ENCODE measurements at places on chromosomes 5 and 9.

DNA sequence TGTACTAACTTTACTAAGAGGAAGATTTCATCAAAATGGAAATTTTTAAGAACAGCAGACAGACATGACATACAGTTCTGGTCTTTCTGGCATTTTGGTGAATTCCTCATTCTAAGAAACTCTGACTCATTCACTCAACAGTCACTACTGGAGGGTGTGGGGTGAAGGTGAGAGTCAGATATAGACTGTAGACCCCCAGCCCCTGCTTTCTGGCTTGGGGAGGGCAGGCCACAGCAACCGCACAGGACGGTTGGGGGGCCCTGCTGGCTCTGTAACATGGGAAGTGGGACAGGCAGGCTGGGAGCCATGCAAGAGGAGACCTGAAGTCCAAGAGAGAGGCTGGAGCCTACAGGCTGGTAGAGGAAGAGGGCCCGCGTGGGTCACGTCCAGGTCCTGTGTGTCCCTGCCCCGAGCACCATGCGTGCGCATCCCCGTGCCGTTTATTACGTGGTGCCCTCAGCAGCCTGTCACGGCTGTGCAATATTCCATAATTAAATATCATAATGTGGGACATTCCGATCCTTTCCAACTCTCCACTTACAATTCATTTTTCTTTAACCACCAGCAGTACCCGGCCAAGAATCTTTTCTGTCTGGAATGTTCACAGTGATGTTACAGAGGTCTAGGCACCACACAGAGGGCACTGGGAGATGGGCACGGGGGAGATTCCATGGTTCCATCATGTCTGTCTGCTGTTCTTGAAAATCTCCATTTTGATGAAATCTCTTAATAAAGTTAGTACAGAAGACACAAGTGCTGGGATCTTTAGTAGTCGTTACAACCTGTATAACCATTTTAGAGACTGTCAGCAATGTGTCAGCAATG is 75.5 kb downstream of the SEMA4D start:
- DNase-seq = no peak

GRCh38 chr5:150458802-150459557 is 9.4 kb upstream of the RPS14 start:
- DNase-seq = peak; percentile 95

GRCh38 chr9:101437806-101438232 is 2.2 kb upstream of the ALDOB start:
- no peak for DNase-seq

- DNase-seq = no peak
Measured at GRCh38 chr5:50786073-50786472, 119.6 kb downstream of the PARP8 start.

GRCh38 chr5:139747583-139748504 is 47.8 kb upstream of the PSD2 start:
- DNase-seq = no peak

DNA sequence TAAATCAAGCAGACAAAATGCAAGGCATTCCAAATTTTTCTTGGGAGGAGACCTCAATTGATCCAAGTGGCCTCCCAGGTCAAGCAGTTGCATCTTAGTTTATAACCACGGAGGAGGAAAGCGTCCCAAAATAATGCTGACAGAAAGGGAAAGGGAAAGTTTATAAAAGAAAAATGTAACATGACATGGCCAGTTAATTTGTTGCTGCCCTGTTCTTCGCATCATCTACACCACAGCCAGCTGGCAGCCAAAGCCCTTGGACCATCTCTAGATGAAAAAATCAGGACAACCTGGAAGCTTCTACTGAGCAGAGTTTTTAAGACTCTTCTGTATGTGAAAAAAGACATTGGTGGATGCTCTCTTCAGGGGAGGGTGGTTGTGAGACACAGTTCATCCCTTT is 128.8 kb upstream of the FBXL7 start:
- no peak for DNase-seq

DNA sequence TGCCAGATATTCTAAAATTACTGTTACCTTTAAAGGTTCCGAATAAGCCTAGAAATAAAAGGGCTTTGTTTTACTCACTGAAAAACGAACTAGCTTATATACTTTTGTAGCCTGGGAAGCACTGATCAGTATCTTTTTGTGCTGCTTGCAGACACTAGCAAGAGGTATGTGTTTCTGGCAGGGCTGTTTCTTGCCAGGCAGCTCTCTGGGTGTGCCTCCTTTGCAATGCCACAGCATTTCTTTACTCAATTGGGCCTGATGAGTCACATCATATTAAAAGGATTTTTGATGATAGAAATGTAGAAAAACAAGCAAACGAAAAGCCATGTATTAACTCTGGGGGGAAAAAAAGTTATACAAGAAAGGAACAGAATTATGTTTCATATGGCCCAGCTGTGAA is 35.6 kb downstream of the CD180 start:
- DNase-seq = no peak

GRCh38 chr5:150143350-150144245 is 12.0 kb downstream of the PDGFRB start:
- no peak for DNase-seq

DNA sequence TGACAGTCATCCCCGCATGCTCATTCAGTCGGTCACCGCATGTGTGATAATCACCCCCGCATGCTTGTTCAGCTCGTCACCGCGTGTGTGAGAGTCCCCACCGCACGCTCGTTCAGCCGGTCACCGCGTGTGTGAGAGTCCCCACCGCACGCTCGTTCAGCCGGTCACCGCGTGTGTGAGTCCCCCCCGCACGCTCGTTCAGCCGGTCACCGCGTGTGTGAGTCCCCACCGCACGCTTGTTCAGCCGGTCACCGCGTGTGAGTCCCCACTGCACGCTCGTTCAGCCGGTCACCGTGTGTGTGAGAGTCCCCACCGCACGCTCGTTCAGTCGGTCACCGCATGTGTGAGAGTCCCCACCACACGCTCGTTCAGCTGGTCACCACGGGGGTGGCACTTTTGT is 3.5 kb downstream of the TRAF2 start:
- DNase-seq = no peak

GRCh38 chr9:81083854-81084512 is 605.4 kb downstream of the TLE1 start:
- DNase-seq = no peak

GRCh38 chr5:136769900-136770684 is 404.7 kb upstream of the TRPC7 start:
- DNase-seq = no peak

DNA sequence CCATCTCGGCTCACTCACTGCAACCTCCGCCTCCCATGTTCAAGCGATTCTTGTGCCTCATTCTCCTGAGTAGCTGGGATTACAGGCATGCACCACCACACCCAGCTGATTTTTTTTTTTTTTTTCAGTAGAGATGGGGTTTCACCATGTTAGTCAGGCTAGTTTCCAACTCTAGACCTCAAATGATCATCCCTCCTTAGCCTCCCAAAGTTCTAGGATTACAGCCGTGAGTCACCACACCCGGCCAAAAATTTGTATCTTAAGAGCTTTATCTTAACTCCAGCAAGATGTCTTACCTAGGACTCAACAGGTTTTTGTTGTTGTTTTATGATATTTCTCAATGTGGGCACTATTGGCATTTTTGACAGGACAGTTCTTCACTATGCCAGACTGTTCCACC is 27.9 kb downstream of the LYRM7 start:
- no peak for DNase-seq

DNA sequence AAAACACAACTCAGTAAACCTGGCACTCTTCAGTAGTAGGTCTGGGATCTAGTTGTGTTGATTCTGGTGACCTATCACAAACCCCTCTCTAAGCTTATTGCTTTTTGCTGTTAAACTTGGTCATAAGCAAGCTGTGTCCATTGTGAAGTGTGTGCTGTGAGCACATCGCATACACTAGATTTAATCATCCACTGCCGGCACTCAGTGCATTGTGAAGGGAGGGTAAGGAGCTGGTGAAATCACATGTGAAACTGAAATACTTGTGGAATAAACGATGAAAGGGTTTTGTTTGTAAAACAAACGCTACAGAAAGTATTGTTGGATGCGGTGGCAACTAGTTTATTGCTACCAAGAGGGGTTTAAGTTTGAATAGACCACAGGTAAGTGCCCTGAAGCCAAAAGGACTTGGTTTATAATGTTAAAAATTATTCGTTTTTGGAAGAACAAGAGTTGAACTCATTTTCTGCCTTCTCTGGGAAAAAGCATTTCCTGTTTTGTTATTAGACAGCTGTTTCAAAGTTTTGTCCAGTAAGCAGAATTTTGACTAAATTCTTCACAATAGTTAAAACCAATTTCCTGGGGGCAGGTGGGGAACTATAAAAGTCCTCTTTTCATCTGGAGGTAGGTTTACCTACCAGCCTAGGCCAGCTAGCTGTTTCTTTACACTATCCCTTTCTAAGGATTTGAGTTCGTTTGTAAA is 24.6 kb downstream of the TJP2 start:
- DNase-seq = no peak

- no peak for DNase-seq
Measured at GRCh38 chr5:176658817-176659511, 11.7 kb downstream of the TSPAN17 start.

GRCh38 chr5:129377504-129377903 is 82.6 kb upstream of the ADAMTS19 start:
- no peak for DNase-seq

DNA sequence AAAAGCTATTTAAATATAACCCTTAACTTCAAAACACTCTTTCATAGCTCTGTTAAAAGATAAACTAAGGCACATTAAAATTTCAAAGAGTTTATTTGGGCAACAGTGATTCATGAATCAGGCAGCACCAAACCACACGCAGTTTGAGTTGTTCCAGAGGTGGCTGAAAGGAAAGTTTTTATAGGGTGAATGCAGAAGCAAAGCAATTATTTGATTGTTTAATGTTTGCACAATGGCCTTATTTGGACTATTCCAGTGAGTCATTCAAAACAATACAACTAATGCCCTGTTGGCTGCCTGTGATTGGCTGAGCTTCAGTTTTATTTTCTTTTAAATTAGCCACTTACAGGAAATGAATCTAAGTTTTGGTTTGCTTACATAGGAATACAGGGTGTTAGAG is 125.3 kb downstream of the CEP120 start:
- DNase-seq = no peak

GRCh38 chr9:126406075-126406667 is 79.5 kb downstream of the MVB12B start:
- DNase-seq = no peak

DNA sequence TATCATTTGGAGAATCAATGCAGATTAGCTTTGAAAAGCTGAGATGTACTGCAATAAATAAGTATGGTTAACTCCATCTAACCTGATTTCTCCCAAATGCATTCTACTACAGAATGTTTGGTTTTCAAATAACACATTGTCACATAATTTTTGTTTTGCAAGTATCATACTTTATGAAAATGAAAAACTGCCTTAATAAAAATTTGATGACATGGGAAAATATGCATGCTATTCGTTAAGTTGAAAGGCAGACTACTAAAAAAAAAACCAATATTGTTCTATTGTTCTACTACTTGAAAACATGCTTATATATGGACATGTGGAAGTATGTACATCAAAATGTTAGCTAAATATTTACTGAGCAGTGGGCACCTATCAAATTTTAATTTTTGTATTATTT is 668.9 kb downstream of the HTR1A start:
- DNase-seq = no peak

- no peak for DNase-seq
Measured at GRCh38 chr9:4235871-4236804, 63.7 kb downstream of the GLIS3 start.

DNA sequence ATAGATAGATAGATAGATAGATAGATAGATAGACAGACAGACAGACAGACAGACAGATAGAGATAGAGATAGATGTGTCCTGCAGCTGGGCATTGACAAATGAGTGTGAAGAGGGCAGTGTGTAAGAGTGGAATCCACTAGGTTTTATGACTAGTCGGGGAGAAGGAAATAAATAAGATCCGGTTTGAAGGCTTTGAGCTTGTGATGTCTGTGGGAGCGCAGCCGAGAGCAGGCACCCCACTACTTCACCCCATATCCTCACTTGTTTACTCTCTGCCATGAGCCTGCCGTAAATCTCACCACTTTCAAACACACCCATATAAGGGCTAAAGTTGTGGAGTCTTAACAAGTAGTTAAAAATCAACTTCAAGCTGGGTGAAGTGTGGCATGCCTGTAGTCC is 1.4 kb upstream of the SUSD1 start:
- DNase-seq = no peak

DNA sequence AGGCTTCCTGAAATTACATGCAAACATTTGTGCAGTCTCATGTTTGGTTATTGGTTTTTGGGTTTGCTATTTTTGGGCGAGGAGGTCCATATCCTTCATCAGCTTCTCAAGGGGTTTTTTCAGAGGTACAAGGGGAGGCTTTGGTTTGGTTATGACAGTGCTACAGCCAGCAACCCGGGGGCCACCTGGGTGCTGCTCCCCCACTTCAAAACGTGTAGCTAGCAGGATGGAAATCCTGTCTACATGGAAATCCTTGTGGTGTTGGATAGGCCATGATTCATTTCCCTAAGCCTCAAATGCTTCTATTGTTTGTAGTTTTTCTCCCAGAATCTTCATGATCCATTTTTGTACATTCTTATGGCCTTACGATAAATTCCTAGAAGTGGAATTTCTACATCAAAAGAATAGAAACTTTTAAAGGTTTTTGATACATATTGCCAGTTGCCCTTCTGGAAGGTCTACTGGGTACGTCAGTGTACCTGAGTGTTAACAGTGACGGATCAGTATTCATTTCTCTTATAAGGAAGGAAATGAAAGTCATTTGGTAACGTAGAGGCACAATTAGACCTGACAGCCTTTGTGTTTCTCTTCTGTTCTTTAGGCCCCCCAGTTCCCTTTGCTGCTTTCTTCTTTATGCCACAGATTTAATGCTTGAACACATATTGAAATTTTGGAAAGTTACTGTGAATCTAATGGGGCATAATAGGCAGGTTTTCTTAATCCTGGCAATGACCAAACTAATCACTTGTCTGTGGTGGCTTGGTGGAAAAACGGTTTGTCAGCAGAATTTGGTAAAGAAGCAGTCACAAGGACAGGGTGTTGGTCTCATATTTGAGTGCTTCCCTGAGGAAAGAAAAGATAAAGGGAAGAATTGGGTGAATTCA is 69.7 kb upstream of the ABL1 start:
- no peak for DNase-seq

DNA sequence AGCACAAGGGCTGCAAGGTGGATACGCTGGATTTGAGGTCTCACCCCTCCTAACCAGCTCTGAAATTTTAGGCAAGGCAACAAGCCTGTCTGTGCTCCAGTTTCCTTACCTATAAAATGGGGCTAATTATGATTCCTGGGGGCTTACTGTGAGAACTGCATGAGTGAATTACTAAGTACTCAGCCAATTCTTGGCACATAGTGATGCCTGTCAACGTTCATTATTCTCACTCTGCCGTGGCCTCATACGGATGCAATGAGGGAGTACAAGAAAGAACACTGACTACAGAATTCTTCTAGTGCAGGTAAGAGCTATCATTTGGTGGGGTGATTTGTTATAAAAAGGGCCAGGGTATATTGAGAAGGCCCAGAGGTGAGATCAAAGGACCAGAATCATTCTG is 16.7 kb downstream of the TNFSF8 start:
- no peak for DNase-seq

Data from mesenteric fat pad (tissue), 1 donor.